ENCODE measurements at places on chromosomes 11 and 22.

DNA sequence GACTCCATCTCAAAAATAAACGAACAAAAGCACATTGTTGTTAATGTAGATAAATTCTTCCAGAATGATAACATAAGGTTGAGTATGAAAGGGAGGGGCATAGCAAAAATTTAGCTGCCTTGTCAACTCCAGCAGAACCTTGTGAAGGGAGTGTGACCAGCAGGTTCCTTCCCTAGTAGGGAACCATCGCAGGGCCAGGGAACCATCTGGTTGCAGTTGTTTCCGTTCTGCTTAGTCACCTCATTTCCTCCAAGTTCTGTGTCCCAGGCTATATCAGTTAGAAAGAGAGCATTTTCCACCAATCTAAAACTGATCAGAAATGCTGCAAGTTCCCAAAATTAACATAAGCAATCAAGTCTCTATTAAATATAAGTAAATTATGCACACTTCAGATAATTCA is 126.7 kb upstream of the BLID start:
- DNase-seq = no peak

GRCh38 chr11:14357881-14358728 is 878 bp downstream of the RRAS2 start:
- DNase-seq = peak; percentile 43

DNA sequence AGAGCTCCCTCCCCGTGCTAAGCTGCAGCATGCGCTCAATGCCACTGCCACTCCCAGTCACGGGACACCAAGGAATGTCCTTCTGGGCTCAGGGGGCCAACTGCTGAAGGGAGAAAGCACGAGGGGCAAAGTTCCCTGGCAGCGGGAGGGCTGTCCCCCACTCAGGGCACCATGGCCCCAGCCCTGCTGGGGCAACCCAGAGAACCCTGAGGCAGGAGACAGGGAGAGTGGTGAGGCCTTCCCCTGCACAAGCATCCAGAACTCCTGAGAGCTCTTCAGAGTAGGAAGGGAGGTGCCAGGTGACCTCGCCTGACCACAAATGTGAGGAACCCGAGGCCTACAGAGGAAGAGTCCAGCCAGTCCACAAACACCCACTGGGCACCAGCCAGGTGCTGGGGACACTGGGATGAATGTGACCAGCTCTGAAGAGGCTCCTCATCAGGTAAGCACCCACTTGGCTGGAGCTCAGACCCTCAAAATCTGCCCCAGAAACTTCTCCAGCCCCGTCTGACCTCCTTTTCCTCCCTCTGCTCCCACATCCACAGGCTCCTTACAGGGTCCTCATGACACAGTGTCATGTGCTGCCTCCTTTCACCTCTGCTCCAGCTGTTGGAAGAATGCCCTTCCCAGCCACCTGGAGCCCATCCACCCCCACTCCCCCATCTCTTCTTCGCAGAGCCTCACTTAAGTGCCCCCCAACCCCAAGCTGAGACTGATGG is 15.6 kb downstream of the GDPD5 start:
- DNase-seq = no peak

DNA sequence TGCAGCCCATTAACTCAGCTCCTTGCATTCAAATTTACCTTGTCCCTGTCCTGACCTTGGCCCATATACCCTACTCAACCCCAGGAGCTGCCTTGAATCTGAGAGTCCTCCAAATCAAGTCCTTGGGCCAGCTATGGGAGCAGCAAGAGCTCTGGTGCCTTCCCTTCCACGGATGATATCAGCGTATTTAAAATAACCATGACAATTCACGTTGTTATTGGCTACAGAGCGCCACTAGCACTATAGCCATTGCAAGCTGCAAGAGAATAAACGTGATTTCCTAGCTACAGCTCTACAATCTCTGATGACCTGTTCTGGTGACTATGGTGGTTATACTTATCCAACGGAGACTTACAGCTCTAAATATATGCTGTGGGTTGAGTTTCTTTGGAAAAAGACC is 357.8 kb downstream of the LARGE1 start:
- no peak for DNase-seq

- DNase-seq = no peak
Measured at GRCh38 chr11:16441461-16441860, 85.1 kb upstream of the SOX6 start.

GRCh38 chr11:7031471-7031871 is 11.2 kb downstream of the NLRP14 start:
- DNase-seq = no peak

DNA sequence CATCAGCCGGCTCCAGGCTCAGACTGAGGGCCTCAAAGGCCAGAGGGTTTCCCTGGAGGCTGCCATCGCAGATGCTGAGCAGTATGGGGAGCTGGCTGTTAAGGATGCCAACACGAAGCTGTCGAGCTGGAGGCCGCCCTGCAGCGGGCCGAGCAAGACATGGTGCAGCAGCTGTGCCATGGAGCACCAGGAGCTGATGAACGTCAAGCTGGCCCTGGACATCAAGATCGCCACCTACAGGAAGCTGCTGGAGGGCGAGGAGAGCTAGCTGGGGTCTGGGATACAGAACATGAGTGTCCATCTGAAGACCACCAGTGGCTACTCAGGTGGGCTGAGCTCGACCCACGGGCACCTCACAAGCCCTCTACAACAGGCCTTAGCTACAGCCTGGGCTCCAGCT is 4.0 kb upstream of the SCUBE2 start:
- DNase-seq = no peak

- no peak for DNase-seq
Measured at GRCh38 chr11:18721561-18722292, 4.3 kb downstream of the IGSF22 start.

GRCh38 chr11:127071606-127072005 is 71.0 kb upstream of the KIRREL3 start:
- no peak for DNase-seq

DNA sequence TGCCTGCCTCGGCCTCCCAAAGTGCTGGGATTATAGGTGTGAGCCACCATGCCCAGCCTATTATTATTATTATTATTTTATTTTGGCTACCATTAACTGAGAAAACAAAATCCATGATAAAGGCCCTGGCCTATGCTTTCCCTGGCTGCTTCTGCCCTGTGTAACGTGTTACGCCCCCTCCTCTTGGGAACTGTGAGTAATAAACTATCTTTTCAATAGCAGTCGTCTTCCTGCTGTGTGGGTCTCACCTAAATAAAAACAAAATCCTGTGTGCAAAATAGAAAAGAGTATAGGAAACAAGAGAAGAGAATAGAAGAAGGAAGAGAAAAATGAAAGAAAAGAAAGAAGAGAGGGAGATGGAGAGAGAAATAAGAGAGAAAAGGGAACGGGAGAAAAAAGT is 237.0 kb downstream of the MIAT start:
- DNase-seq = no peak

- DNase-seq = no peak
Measured at GRCh38 chr11:21429401-21429800, 760.0 kb downstream of the NELL1 start.

GRCh38 chr11:134464981-134465730 is 53.1 kb upstream of the B3GAT1 start:
- peak; percentile 14 for DNase-seq

DNA sequence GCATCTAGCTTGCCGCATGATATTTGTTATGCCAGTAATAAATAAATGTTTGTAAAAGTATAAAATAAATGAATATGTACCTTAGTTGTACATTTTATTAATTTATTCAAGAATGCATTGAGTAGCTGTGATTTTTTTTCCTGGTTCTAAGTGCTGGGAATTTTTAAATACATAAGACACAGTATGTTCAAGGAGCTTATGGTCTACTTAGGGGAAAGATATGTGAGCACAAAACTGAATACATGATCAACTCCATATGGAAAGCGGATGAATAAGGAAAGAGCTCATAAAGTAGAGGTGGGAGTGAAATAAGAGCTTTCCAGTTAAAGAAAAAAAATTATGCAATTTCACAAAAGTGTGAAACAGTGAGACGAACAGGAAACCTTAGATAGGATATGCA is 944.2 kb upstream of the CCDC90B start:
- DNase-seq = no peak

DNA sequence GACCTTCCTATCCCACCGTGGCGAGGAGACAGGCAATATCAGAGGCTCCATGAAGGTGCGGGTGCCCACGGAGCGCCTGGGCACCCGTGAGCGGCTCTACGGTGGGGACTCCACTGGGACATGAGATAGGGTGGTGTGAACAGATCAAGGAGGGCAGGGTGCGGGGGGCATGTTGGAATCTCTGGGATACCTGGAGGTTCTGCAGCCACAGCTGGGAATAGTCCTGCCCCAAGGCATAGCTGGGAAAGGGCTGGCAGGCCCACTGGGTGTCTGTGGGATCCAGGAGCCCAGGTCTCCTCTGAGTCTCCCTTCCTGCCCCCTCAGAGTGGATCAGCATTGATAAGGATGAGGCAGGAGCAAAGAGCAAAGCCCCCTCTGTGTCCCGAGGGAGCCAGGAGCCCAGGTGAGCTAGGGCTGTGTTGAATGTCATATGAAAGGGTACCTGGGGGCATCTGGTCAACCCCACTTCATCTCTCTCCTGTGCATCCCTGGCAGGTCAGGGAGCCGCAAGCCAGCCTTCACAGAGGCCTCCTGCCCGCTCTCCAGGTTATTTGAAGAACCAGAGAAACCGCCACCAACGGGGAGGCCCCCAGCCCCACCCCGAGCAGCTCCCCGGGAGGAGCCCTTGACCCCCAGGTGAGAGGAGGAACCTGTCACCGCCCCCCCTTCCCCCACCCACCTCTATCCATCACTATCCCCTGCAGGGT is 8.5 kb downstream of the PHOX2A start:
- no peak for DNase-seq

GRCh38 chr11:122140500-122140899 is 24.5 kb upstream of the BLID start:
- DNase-seq = no peak

DNA sequence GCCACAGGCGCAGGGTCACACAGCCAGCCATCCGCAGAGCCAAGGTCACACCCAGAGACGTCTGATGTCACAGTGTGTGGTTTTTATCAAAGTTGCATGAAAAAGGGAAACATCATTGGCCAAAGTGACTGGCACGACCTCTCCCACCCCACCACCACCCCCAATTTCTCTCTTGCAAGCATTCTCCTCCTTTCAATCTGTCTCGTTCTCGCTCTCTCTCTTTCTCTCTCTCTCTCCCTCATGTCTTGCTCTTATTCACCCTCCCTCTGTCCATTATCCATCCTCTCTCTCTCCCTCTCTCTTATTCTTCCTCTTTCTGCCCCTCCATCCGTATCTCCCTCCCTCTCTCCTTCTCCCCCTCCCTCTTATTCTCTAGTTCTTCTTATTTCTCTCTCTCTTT is 40.6 kb downstream of the MN1 start:
- no peak for DNase-seq

DNA sequence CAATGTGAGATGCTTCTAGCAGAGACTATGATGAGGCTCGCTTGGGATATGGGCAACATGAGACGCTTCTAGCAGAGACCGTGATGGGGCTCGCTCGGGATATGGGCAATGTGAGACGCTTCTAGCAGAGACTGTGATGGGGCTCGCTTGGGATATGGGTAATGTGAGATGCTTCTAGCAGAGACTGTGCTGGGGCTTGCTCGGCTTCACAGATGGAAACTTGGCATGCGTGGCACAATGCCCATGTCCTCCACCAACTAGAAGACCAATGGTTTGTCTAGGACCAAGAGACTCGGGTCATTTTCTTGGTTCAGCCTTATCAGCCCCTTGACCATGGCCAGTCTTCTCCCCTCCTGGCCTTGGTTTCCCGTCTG is 7.1 kb downstream of the MYEOV start:
- DNase-seq = no peak

- DNase-seq = no peak
Measured at GRCh38 chr11:65886826-65887722, 1.2 kb downstream of the FIBP start.

GRCh38 chr11:100573911-100574513 is 113.1 kb upstream of the ARHGAP42 start:
- DNase-seq = no peak

DNA sequence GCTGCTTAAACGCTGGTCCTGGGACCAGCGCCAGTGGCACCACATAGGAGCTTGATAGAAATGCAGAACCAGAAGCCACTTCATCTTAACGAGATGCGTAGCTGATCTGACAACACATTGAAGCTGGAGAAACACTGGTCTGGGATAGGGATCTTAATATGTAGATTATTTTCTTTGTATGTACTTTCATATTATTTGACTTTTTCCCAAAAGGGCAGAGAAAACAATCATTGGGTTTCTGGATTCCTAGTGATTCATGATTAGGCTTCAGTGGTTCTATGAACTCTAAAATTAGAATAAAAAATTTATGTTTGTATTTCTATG is 12.3 kb downstream of the MPEG1 start:
- no peak for DNase-seq

DNA sequence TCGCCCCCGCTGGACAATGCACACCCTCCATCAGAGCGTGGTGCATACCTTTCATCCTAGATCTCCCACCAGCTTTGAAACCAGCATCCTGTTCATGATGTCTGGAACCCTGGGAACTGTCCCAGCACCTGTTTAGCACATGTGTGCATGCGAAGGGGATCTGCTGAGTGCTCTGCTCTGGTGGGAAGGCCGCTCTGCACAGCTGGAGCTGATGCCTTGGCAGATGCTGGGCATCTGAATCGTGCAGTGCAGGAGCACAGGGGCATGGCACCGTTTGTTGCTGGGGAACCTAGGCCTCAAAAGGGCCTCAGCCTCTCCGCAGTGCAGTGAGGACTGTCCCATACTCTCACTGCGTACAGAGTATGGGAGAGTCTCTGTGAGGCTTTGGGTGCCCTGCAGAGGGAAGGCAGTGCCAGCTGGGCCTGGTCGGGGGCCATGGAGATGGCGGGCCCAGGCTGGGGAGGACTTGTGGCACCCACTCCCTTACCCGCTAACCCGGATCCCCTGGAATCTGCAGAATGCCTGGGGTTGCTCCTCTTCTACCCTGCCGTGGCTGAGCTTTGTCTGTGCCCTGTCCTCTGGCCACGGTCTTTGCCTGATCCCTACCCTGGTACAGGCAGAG is 72.9 kb upstream of the ATXN10 start:
- DNase-seq = no peak

GRCh38 chr22:40432157-40432556 is 61.8 kb downstream of the SGSM3 start:
- DNase-seq = no peak

DNA sequence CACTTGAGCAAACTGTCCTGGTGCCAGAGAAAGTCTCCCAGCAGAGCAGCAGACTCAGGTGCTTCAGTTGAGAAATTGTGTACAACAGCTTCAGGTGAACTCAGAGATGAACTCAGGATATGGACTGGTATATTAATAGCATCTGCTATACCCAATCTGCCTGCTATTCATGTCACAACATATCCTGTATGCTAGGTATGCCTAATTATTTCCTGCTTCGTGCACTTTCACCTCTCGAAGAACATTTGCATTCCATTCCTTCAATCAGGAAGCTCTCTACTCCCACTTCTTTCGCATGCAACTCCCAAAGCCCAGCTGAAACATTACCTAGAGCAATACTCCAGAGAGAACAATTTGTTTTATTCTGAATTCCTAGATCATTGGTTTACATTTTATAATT is 207.7 kb downstream of the KCNA4 start:
- no peak for DNase-seq

- DNase-seq = no peak
Measured at GRCh38 chr11:77130763-77131513, 2.9 kb downstream of the MYO7A start.
